NCI-H2227 treated with DMSO at 0.1 percent for 48 hours (cell line): ENCODE measurements at places on chromosomes 5 and 9.

GRCh38 chr5:111975133-111975532 lies 218.1 kb upstream of the NREP start:
- DNase-seq, result no peak

- no peak for DNase-seq
Measured at GRCh38 chr9:83934569-83935275, 13.5 kb upstream of the KIF27 start.

DNA sequence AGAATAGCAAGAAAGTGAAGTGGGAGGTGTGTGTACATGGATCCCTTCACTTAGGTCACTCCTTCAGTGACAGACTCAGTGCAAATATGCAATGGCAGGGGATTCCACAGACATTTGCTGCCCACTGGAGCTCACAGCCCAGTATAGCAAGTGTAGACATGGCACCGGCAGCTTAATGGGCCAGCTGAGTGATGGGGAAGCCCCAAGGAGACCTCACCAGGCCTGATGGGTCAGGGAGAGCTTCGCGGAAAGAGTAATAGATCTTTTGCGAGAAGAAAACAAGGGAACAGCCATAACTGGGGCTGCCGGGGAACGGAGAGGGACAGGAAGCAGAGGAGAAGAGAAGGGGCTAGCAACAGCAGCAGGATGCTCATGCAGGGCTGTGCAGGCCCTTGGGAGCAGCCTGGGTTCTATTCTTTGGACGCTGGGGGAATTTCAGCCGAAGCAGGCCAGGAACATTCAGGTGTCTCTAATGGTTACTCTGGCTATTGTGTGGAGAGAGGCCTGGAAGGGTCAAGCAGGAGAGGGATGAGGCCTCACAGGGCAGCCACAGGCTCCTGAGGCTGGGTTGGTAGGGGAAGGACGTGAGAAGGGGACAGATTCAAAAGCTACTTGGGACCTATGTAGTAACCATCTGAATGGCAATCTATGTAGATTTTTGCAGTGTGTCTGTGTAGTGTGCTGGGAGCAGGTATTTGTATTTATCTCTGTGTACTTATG lies 27.0 kb downstream of the TCF7 start:
- no peak for DNase-seq

- no peak for DNase-seq
Measured at GRCh38 chr5:10921160-10921559, 160.1 kb upstream of the DAP start.

- DNase-seq, result no peak
Measured at GRCh38 chr9:3262826-3263529, 262.8 kb downstream of the RFX3 start.

GRCh38 chr5:52428977-52429489 lies 358.7 kb upstream of the ITGA1 start:
- no peak for DNase-seq

GRCh38 chr5:95810305-95811125 lies 12.0 kb downstream of the GLRX start:
- no peak for DNase-seq

- DNase-seq, result no peak
Measured at GRCh38 chr9:38727497-38728001, 7.6 kb upstream of the FAM240B start.

- DNase-seq, result no peak
Measured at GRCh38 chr5:141951332-141951781, 6.6 kb downstream of the PCDH12 start.

- DNase-seq, result no peak
Measured at GRCh38 chr9:87179553-87180340, 232.4 kb upstream of the GAS1 start.

DNA sequence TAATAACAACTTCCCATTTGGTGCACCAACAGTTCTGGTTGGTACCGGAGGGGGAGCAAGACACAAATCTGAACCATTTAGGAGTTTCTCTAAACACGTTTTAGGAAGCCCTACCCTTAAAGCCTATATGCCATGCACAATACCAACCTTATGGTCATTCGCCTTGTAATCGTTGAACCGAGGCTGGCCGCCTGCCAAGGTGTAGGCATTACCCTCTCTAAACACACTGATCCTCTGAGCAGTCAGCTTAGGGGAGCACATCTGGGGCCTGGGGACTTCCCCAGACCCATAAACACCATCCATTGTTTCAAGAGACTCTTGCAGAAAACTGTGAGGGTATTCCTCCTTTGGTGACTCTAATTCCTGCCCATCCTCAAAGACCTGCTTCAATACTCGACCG lies 328 bp downstream of the GRXCR2 start:
- no peak for DNase-seq

DNA sequence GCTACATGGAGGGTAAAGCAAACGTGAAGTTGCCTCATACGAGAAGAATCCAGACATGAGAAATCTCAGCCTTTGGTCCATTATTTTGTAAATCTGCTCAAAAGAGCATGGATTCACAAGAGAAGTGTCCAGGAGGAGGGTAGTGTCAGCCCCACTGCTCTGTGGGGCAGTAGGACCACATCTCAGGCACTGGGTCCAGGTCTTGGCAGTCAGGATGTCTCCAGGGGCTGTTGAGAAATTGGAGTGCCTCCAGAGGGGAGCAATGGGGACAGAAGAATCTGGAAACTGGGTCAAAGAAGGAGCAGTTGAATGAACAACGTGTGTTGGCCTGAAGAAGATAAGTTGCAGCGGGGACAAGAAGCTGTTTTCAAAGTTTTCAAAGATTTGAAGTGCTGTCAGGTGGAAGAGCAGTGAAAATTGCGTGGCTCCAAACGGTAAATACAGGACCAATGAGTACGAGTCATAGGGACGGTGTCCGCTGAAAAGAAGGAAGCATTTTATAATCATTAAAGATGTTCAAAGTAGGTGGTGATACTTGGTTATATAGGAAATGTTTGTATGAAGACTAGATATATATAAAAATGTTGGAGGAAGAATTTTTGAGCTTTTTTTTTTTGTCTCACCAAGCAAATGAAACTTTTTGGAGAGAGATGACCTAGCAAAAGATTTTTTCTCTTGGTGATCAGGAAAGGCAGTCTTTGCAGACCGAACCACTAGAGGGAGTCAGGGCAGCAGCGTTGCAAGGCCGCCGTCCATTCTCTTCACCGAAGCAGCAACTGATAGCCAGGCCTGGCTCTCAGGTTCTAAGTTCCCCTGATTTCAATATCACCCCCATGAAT lies 57.1 kb upstream of the ZBED3 start:
- DNase-seq, result peak; percentile 16

- DNase-seq, result no peak
Measured at GRCh38 chr9:105636331-105636730, 25.9 kb upstream of the TAL2 start.

GRCh38 chr5:150645070-150645700 lies 4.7 kb downstream of the SYNPO start:
- DNase-seq, result no peak

DNA sequence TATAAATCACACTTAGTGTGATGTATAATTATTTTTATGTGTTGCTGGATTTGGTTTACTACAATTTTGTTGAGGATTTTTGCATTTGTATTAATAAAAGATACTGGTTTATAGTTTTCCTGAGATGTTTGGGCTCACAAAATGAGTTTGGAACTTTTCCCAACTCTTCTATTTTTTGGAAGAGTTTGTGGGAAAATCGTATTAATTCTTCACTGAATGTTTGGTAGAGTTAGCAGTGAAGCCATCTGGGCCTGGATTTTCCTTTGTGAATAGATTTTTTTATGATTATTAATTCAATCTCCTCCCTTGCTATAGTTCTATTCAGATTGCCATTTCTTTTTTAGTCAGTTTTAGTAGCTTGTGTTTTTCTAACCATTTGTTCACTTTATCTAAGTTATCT lies 201.7 kb upstream of the NFIL3 start:
- no peak for DNase-seq

DNA sequence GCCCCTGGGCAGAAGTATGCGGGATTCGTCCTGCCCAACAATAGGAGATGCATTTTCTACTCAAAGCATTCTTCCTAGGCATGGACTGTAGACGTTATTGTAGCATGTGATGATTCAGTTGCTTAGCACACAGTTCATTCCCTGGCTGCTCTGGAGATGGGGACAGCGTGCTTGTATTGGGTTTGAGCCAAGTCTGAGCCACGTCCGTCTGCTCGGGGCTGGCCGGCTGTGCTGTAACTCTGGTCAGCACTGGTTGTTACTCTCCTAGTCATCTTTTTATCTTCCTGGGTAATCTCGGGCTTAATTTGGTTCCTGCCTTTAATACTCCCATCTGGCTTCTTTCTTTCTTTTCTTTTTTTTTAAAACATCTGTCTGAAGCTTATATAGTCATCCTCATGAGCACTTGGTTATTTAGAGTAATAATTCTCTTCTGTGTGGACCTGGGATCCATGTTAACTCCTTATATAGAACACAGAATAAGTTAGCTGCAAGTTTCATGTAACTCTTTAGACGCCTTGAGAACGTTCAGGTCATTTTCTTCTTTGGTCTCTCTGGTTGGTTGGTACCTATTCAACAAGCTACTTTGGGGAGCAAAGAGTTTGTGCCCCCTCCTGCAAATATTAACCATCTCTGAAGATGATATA lies 118.8 kb upstream of the RPS23 start:
- no peak for DNase-seq

DNA sequence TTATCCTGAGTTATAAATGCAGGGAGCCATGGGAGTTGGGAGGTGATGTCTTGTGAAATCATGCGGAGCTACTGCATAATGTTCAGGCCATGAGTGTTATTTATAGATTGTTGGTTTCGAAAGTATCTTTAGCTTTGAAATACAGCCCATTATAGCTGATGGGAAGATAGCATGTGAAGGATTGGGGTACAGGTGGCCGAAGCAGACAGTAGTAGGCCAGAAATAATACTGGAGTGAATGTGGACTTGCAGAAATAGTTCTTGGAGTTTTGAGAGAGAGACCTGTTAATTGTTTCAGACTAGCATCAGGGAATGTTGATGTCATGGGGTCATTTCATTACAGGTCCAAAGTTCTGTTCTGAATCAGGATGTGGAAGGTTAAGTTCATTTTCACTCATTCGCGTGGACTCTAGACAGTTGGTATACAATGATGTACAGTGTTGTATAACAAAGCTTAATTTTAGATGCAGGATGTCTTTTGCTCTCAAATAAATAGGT lies 3.8 kb downstream of the ATP6V1G1 start:
- DNase-seq, result no peak

DNA sequence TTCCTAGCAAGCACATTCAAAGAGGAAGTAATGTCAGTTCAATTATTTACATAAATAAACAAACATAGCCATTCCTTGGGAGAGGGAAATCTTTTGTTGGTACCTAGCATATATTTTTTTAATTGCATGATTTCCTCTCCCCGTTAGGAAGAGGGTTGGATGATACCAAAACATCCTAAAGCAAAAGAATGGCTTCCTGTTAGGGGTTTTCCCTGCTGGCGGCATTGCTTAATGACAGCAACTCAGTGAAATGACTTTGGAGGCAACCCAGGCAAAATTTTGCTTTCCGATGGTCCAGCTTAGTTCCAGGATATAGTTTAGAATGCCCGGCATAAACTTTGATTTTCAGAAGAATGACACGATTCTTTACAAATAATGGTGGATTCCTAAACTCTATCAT lies 73.2 kb downstream of the MAT2B start:
- DNase-seq, result no peak

DNA sequence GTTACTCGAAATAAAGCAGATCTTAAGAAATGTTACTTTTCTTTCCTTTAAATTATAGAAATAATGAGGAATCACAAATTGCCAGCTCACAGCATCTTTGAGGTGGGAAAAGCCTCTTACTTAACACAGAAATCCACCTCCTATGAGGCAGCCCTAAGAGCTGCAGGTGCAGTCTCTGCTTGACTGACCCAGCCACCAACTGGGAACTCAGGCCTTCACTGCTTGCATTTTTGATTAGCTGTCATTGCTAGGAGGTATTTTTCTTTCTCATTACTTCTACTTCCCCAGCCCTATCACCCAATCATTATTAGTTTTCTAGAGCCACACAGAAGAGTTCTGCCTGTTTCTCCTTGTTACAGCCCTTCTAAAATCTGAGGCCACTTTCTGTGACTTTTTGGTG lies 416.5 kb upstream of the KLF4 start:
- no peak for DNase-seq

DNA sequence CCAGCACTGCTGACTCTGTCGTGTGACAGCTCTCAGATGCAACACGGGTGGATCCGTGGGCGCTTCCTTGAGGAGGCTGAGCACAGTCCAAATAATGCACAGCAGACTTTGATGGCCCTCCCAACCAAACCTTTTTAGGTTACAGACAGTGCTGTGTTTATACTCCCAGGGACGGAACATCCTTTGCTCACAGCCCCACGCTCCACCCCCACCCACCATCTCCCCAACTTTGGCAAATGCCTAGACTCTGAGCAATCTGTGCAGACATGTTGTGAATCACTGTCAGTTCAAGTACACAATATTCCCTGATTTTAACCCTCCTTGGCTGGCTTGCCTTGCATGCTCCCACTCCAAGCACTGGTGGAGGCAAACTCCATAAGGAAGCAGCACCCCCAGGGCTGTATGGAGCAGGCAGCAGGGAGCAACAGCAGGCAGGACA lies 324.6 kb downstream of the MLLT3 start:
- DNase-seq, result no peak

GRCh38 chr5:126460977-126461376 lies 37.8 kb downstream of the GRAMD2B start:
- DNase-seq, result no peak

DNA sequence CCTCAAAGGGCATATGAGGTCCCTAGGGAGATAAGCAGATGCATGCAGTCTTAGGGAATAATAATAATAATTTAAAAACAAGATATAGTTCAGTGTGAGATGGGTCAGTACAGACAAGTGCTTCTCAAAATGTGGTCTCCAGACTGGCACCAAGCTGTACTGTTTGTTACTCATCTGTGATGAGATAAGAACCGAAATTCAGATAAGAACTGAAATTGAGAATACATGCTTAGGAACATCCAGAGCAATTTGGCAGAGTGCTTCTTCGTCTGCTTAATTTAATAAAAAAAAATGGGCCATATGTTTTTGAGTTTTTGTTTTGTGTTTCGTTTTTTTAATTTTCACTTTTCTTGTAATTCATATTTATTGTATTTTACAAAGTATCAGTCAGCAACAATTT lies 86.5 kb upstream of the SGCD start:
- DNase-seq, result no peak

- DNase-seq, result no peak
Measured at GRCh38 chr9:127523312-127523851, 72.1 kb downstream of the LRSAM1 start.
